ENCODE measurements at places on chromosomes 4 and X.

DNA sequence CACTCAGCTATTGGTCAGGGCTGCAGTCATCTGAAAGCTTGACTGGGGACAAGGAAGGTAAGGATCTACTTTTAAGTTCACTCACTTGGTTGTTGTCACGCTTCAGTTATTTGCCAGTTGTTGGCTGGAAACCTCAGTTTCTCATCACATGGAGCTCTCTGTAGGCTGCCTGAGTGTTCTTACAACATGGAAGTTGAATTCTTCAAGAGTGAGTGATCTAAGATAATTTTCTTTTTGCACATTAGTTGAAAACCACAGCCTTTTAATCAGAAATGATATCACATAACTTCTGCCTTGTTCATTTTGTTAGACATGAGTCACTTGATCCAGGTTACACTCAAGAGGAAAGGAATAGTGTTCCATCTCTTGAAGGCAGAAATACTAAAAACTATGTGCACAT, 552.7 kb downstream of the RAPGEF2 start:
- DNase-seq, result no peak

DNA sequence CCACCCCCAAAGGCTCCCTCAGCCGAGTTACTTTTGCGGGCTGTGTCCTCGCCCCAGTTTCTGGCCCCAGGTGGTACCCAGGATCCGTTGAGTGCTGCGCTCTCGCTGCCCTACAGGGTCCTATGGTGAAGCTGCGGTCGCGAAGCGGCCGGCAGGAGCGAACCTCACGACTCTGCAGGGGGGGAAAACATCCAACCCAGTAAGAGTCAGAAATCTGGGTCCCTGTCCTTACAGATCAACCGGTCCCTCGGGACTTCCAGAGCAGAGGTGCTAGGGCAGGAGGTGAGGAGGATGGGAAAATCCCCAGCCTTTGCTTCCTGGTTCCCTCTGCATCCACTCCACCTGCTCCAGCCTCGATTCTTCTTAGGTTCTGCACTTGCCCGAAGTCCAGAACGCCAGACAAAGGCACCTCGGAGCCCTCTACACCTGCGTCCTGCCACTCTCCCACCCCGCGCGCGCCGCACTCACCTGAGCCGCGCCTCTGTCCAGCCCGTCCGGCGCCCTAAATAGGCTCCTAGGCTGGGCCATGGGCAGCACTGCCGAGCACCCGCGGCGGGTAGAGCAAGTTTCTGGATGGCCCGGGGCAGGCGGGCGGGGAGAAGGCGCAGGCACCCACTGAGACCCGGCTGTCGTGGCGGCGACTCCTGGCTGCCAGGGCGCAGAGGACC, at the start of gene HS3ST1:
TSS of gene HS3ST1 (minus strand) at position 664 of the 668 bp plus-strand sequence. CDS start 28,889 bp downstream, outside the sequence.
- peak; percentile 64 for DNase-seq

DNA sequence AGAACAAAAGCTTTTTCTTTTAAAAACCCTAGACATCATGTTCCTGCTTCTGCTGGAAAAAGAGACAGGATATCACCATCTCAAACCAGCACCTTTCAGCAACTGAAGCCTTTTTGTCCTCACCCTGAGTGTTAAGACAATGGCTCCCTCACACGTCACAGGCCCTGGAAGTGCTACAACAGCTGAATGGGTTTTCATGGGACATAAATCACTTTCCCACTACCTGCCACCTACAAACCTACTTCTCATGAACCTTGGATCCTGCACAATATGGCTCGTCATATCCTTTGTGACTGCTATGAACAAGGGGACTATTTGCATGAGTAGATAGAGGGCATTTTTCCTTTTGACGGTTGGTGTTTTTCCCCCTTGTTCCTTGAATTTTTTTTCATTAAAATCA, 93.6 kb downstream of the TSPAN5 start:
- DNase-seq, result no peak

GRCh38 chrX:153706799-153707198, 17.4 kb downstream of the BCAP31 start:
- no peak for DNase-seq

DNA sequence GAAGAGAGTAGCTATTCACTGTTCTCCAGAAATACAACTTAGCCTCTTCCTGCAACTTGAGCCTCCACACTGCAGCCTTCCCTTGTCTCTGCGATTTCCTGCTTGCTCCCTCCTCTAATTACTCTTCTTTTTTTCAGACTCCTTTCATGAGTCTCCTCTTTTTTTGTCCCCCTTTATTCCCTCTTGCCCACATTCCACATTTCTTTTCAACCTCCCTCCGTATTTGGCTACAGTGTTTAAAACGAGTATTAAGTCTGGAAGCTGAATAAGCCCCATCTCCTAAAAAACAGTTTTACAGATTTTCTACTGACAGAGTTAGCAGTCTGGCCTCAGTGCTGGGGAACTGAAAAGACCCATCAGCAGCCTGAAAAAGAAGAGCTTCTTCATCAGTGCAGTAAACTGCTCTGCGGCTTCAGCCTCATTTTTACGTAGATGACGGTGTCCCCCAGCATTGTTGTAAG, 141.5 kb downstream of the TENM3 start:
- DNase-seq, result no peak

- no peak for DNase-seq
These were observed 18.6 kb upstream of the ARSJ start for GRCh38 chr4:113998079-113998478.

GRCh38 chrX:54560411-54560810, 30.4 kb downstream of the GNL3L start:
- no peak for DNase-seq

DNA sequence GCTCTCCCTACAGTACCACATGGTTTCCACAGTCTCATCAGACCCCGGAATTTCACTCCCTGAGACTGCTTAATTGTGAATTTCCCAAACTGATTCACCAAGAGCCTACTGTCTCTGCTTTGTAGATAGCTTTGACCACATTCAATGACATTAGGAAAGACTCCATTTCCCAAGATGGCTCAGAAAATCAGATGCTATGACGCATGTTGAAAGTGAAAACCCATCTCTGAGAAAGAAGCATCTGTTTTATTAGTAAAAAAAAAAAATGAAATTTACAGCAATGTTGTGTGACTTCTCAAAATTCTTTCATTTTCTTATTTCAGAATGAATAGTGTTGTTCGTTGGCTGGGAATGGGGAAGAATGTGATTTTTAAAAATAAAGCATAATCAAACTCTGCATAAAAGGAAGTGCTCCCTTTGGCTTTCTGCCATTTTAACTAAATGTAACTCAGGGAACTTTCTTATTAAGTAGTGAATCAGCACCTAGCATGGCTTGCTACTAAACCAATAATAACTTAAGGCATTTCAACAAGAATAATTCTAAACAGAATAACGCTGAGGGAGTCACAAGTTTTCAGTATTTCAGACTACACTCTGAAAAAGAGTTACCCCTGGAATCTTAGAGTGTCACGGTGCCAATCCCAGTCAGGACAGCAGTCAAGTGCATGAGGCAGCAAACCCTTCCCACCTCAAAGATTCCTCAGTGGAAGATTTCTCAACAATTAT, 97.4 kb upstream of the MYOZ2 start:
- DNase-seq, result no peak

DNA sequence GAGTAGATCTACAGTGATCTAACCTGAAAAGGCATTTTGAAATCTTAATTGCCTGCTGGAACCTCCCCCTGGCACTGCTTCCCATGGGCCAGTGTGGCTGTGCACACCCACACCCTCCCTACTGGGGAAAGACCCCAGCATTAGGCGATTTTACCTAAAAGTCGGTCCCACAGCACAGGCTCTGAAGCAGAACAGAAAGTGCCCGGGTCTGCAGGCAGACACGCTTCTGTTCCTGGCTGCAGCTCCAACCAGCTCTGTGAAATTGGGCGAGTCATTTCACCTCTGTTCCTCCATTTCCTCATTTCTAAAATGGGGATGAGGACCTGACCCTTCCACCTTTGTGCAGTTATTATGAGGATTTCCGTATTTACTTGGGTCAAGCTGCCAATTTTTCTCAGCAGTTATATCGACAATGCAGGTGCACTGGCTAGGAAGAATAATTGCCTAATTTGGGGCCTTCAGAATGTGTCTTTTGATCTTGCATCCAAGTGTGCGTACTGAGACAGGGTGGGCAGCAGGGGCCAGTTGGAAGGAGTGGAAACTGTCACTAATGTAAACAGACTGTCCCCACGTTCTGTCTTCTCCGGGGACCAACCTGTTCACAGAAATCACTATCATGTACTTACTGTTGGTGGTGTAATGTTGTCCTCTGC, 7.1 kb downstream of the KLF3 start:
- DNase-seq, result no peak

GRCh38 chrX:134171661-134172587, 65.1 kb upstream of the CCDC160 start:
- DNase-seq, result no peak

- no peak for DNase-seq
These were observed 104.8 kb upstream of the CASK start for GRCh38 chrX:42028109-42028508.

GRCh38 chrX:120251471-120252011, 929 bp downstream of the ZBTB33 start:
- DNase-seq, result no peak

DNA sequence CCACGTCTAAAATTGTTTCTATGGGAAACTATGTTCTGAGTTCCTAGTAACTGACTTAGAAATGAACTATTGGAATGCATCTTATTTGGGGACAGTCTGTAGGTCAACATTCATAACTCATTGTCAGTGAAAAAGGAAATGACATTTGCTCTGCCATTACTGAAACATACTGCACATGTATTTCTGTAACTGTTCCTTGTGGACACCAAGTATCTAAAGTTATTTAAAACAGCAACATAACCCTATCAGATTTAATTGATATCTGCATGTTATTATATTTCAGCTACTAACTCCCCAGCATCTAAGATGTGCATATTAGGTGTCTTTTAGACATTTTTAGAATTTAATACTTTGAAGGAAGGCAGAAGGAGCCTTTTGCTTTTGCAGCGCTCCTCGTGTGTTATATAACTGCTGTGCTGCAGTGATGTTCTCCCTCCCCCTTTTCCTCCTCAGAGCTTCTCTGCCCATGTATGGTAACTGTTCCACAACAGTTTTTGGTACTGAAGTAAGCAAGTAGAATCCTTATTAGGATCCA, 37.2 kb upstream of the TMEM131L start:
- no peak for DNase-seq

- DNase-seq, result no peak
These were observed 58.2 kb downstream of the PPM1K start for GRCh38 chr4:88226143-88226542.

- no peak for DNase-seq
These were observed 47.3 kb upstream of the SRPX start for GRCh38 chrX:38268011-38268410.

DNA sequence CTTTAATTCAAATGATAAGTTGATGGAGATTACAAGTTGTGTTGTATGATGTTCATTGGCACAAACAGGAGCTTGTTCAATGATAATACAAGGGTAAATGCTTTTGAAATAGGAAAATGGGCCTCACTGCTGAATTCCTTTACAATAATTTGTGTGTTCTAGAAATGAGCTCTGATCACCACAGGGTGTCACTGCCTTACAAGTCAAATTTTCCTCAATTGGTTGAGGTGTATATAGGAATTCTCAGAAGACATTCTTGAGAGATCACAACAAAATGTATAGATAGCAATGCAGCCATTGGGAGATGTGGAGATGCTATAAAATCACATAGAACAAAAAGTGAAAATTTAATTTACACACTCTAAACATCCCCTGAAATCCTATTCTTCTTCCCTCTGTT, 49.6 kb downstream of the KLF8 start:
- DNase-seq, result no peak

DNA sequence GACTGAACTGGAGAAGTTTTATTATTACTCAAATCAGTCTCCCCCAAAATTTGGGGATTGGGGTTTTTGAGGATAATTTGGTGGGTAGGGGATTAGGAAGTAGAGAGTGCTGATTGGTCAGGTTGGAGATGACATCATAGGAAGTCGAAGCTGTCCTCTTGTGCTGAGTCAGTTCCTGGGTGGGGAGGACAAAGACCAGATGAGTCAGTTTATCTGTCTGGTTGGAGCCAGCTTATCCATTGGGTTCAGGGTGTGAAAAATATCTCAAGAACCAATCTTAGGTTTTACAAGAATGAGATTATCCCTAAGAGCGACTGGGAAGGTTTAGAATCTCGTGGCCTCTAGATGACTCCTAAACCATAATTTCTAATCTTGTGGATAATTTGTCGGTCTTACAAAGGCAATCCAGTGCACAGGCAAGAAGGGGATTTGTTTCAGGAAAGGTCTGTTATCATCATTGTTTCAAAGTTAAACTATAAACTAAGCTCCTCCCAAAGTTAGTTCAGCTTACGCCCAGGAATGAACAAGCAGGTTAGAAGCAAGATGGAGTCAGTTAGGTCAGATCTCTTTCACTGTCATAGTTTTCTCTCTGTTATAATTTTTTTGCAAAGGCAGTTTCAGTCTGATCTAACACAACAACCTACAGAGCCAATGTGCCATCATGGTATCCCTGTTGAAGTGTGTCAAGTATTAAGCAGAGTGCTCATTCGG, 274.5 kb downstream of the SLC7A11 start:
- DNase-seq, result no peak

GRCh38 chr4:71995297-71995696, 36.5 kb upstream of the NPFFR2 start:
- no peak for DNase-seq

GRCh38 chr4:142291299-142292050, 554.6 kb downstream of the INPP4B start:
- DNase-seq, result no peak

Measured in spinal cord (tissue), 10 donors.